Spinal cord (tissue), 10 donors: ENCODE measurements at places on chromosomes 13 and 19. TPM values are rescaled to one million over a fixed set of nuclear protein-coding genes. Genes with fewer than 3 reads are reported as not detected.

DNA sequence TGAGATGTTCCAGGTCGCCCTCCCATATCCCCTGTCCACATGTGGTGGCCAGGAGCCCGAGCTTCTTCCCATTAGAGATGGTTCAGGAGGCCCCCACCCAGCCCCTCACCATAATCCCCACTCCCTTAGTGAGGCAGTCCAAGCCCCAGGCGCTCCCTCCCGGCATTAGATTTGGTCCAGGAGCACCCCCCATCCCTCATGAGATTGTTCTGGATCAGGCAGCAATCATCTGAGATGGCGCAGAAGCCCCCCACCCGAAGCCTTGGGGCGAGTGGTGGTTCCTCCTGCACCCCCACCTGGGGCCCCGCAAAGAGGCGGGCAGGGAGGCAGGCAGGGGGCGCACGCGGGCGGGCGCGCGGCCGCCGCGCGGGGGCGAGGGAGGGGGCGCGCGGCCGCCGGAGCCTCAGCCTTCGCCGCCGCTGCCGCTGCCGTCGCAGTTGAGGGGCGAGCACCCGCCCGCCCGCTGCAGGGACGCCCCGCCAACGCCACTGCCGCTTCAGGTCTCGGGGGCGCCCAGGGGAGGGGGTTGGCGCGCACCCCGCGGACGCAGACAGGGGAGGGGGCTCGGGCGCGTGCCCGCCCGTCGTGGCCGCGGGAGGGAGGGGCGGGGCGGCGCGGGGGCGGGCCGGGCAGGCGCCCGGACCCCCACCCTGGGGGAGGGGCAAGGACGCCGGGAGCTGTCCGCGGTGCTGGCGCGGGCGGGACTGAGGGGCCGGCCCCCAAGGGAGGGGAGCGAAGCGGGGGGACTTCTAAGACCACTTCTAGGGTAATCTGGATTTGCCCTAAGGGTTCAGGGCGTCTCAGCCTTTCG is 46.4 kb upstream of the SHKBP1 start:
- peaks cover 2% of the 10 kb centered on the region for H3K27me3 ChIP-seq
- peaks cover 30% of the 10 kb centered on the region for H3K36me3 ChIP-seq
- no peak overlapping the region for H3K27ac ChIP-seq
- H3K4me1 ChIP-seq = peaks cover 17% of the 10 kb centered on the region

- H3K27ac ChIP-seq = no peak overlapping the region
- no peaks in the 10 kb centered on the region for H3K4me1 ChIP-seq
- no peaks in the 10 kb centered on the region for H3K36me3 ChIP-seq
- no peak for DNase-seq
Measured at GRCh38 chr13:73366241-73366640, 307.4 kb downstream of the KLF5 start.

GRCh38 chr13:98399756-98400155 is 177.2 kb downstream of the STK24 start:
- DNase-seq = no peak
- H3K4me3 ChIP-seq = no peak overlapping the region
- peaks cover 19% of the 10 kb centered on the region for H3K36me3 ChIP-seq

- H3K27ac ChIP-seq = no peak overlapping the region
- no peaks in the 10 kb centered on the region for H3K36me3 ChIP-seq
- DNase-seq = no peak
- H3K27me3 ChIP-seq = no peaks in the 10 kb centered on the region
Measured at GRCh38 chr13:25602176-25602575, 230.4 kb downstream of the ATP8A2 start.

DNA sequence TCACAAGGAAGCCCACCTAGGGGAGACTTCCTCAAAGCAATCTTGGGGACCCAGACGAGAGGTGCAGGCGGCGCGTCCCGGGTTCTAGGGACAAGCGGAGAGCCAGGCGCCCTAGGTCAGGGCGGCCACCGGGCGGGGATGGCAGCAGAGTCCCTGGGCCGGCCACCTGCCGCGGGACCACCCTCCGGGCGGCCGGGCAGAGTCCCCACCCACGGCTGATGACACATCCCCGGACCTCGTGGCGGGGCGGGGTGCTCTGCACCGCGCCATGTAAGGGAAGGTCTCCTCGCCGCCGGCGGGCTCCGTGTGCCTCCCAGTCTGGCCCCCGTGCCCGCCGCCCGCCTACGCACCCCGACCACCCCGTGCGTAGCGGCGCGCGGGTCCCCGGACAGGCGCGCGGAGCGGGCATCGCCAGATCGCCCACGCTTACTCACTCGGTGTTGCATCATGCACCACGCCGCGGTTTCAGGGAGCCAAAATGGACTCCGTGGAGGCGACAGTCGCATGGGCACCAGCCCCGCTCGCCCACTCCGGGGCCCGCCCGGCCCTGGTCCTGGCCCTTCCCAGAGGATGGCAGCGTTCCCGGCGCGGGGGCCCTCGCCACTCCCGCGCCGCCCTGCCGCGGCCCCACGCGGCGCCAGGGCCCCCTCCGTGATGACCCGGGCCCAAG is 643 bp downstream of the SLC7A1 start:
- no peaks in the 10 kb centered on the region for H3K27me3 ChIP-seq
- DNase-seq = no peak
- H3K36me3 ChIP-seq = no peaks in the 10 kb centered on the region
- peaks cover 23% of the 10 kb centered on the region for H3K4me1 ChIP-seq

- no peak overlapping the region for H3K4me3 ChIP-seq
- no peaks in the 10 kb centered on the region for H3K4me1 ChIP-seq
- no peak for DNase-seq
Measured at GRCh38 chr13:108281901-108282300, 12.4 kb downstream of the TNFSF13B start.

DNA sequence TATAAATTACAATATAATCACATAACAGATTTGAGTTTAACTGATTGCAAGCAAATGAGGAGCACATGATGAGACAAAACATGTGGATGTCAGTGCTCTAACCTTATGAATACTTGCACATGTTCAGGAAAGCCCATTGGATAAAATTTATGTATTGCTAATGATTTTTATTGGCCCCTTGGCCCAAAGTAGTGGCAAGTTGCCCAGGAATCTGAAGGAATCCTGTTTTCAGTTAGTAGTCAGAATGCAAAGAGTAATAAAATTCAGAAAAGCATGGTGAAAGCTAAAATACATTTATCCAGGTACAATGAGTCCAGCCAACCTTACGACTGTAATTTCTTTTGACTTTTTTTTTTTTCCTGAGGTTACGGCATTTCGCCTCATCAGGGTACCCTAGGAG is 1539.4 kb downstream of the EFNB2 start:
- H3K27ac ChIP-seq = no peak overlapping the region
- H3K27me3 ChIP-seq = no peaks in the 10 kb centered on the region
- no peaks in the 10 kb centered on the region for H3K36me3 ChIP-seq
- H3K4me3 ChIP-seq = no peak overlapping the region
- no peak for DNase-seq

DNA sequence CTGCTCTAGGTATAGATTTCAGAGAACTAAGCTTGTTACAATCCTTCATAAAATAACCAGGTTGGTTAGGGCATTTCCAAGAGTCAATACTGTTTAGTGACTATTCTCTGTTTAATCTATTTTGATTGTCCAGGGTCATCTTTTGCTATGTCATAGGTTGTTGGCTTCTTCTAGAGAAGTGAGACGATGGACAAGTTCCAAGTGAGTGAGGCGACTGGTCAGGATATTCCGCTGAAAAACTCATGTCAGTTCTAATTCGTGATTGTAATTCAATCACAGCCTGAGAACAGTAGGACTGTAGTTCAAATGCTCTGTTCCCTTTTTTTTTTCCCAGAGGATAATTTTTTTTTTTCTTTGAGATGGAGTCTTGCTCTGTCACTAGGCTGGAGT is 15.8 kb upstream of the ALOX5AP start:
- no peak for DNase-seq
- no peak overlapping the region for H3K27ac ChIP-seq
- H3K4me3 ChIP-seq = no peak overlapping the region
- no peaks in the 10 kb centered on the region for H3K27me3 ChIP-seq

- H3K4me3 ChIP-seq = no peak overlapping the region
- no peaks in the 10 kb centered on the region for H3K36me3 ChIP-seq
- H3K27ac ChIP-seq = no peak overlapping the region
- no peaks in the 10 kb centered on the region for H3K4me1 ChIP-seq
- DNase-seq = no peak
Measured at GRCh38 chr13:100875392-100876043, 200.9 kb upstream of the TMTC4 start.

DNA sequence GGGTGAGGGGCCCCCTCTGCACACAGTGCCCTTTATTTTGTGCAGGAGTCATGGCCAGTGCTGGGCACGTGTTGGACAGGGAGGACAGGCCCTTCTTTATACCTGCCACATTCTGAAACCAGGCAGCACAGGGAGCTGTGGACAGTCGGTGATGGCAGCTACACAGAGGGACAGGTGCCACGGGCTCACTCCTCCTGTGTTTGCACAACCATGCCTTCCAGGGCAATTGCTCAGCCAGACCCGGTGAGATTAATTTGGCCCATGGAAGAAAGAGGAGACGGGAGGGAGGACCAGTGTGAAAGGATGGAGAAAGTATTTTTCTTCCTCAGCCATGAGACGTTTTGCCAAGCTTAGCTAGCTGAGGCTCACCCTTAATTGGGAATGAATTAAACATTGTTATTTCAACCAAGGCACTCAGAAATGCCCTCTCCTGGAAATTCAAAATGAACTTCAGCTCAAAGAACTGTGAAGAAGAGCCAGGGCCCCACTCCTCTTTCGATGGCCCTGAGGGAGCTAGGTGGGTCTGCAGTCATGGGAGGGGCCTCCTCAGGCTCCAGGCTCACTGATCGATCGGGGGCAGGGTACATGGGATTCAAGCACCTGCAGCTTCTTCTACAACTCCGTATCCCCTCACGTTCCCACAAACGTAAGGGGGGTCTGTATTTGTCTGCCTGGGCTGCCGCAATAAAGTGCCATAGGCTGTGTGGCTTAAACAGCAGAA is 41.2 kb downstream of the SHISA2 start:
- H3K4me3 ChIP-seq = no peak overlapping the region
- DNase-seq = no peak
- no peak overlapping the region for H3K27ac ChIP-seq
- no peaks in the 10 kb centered on the region for H3K36me3 ChIP-seq
- no peaks in the 10 kb centered on the region for H3K27me3 ChIP-seq

GRCh38 chr13:113075711-113076110 is 29.9 kb upstream of the F7 start:
- DNase-seq = no peak
- no peak overlapping the region for H3K4me3 ChIP-seq
- H3K36me3 ChIP-seq = peaks cover 74% of the 10 kb centered on the region
- peaks cover 16% of the 10 kb centered on the region for H3K4me1 ChIP-seq

ZNF77 gene
- total RNA-seq = 14.2 TPM

DNA sequence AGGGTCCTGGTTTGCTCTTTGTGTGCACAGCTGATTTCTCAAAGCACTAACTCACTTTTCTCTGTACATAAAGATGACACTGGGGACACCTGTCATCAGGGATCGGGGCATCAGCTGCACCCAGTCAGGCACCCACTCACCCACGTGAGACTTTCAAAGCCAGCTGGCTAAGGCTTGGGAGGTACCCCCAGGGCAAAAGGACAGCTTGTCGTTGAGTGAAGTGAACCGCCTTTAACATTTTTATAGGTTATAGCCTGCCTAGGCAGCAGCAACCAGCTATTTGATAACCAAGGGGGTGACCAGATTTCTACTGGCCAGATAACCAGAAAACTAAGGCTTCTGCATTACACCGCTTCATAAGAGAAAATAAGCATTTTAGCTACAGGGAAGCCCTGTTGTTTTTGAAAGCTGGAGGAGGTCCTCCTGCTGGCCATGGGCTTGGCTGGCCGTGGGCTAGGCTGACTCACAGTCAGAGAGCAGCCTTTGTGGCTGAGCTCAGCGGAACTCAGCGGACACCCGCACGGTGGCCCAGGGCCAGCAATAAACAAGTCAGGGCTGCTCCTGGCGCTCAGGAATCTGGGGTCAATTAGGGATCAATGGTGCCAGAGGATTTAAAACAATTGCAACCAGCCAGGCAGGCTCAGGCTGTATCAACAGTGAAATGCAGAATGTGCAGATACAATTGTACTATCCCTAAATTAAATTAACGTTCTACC is 57.1 kb downstream of the ALOX5AP start:
- no peaks in the 10 kb centered on the region for H3K27me3 ChIP-seq
- H3K27ac ChIP-seq = peak overlapping the region; percentile 67
- DNase-seq = no peak
- no peak overlapping the region for H3K4me3 ChIP-seq
- H3K36me3 ChIP-seq = no peaks in the 10 kb centered on the region

CCNA1 gene
- 13.1 TPM for total RNA-seq

DNA sequence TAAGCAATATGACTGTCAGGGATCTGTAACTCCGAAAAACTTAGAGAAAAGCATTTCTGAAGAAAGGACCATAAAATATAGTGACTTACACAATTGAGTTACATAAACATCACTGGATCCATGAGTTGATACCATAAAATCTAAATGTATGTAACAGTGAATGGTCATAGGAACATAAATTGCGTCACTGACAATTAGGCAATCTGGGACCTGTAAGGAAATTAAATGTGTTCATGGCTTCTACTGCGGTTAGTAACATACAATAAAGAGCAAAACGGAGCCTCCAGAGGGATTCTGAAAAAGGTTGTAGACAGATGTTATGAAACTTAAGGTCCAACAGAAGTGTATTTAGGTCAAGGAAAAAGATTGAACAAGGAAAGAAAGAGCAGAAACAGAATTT is 27.1 kb downstream of the POU4F1 start:
- H3K4me1 ChIP-seq = no peaks in the 10 kb centered on the region
- H3K27me3 ChIP-seq = no peaks in the 10 kb centered on the region
- no peak for DNase-seq
- H3K36me3 ChIP-seq = no peaks in the 10 kb centered on the region
- no peak overlapping the region for H3K27ac ChIP-seq

GRCh38 chr19:17873786-17874757 is 2.3 kb downstream of the SLC5A5 start:
- DNase-seq = peak; percentile 24
- H3K4me3 ChIP-seq = no peak overlapping the region

DNA sequence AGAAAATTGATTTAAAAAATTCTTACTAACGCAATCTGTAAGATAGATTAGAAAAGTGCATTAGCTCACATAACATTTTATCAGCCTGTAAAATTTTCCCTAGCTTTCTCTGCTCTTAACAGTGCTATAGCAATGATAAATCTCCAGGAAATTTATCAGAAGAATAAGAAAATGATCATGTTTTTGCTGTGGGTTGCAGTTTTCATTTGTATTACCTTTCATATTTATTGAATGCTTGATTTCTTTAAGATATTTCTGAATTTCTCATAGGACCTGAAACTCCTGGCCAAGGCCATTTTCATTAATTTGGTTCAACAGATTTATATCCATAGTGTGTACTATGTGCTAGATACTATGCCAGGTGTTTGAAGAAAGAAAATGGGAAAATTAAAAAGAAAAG is 130.3 kb upstream of the STARD13 start:
- no peak overlapping the region for H3K4me3 ChIP-seq
- no peaks in the 10 kb centered on the region for H3K4me1 ChIP-seq

GRCh38 chr13:43731296-43731695 is 55.5 kb downstream of the ENOX1 start:
- H3K27ac ChIP-seq = no peak overlapping the region
- no peak for DNase-seq
- no peaks in the 10 kb centered on the region for H3K27me3 ChIP-seq
- no peak overlapping the region for H3K4me3 ChIP-seq
- H3K36me3 ChIP-seq = no peaks in the 10 kb centered on the region
